ENCODE measurements at places on chromosomes 16 and 17.

GRCh38 chr16:11245988-11246387 is 10.0 kb downstream of the SOCS1 start:
- DNase-seq = no peak

- DNase-seq = no peak
Observed at GRCh38 chr17:77287432-77288068, 146.8 kb downstream of the SEC14L1 start.

DNA sequence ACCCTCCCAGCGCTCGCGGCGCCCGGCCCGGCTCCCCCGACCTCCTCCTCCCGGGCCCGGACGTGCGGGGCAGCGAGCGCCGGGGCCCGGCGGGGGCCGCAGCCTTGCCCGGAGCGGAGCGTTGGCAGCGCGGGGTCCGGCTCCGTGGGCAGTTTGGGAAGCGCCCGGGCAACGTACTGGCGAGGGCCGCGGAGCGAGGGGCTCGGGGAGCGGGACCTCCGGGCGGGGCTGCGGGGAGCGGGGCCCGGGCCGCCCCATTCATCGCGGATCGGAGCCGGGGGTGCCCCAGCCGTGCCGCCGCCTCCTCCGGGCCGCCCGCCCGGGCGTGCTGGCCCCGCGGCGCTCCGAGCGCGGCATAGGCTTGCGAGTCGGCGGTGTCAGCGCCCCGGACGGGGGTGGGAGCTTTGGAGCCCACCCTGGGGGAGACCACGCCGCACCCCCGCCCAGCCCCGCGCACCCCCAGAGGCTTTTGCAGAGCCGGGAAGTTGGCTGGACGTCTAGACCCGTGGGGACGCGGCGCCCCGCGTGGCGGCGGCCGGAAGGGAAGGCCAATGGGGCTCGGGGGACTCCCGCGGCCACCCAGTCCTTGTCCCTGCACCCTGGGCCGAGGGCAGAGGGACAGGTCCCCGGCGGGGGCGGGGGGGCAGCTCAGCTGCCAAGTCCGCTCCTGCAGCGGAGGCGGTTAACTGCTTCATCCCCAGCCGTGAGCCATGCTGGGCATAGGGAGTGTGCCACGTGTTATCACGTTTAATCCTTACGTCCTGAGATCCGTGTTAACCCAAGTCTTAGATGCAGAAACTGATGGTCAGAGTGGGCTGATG is 852 bp downstream of the ZNF469 start:
- DNase-seq = no peak

DNA sequence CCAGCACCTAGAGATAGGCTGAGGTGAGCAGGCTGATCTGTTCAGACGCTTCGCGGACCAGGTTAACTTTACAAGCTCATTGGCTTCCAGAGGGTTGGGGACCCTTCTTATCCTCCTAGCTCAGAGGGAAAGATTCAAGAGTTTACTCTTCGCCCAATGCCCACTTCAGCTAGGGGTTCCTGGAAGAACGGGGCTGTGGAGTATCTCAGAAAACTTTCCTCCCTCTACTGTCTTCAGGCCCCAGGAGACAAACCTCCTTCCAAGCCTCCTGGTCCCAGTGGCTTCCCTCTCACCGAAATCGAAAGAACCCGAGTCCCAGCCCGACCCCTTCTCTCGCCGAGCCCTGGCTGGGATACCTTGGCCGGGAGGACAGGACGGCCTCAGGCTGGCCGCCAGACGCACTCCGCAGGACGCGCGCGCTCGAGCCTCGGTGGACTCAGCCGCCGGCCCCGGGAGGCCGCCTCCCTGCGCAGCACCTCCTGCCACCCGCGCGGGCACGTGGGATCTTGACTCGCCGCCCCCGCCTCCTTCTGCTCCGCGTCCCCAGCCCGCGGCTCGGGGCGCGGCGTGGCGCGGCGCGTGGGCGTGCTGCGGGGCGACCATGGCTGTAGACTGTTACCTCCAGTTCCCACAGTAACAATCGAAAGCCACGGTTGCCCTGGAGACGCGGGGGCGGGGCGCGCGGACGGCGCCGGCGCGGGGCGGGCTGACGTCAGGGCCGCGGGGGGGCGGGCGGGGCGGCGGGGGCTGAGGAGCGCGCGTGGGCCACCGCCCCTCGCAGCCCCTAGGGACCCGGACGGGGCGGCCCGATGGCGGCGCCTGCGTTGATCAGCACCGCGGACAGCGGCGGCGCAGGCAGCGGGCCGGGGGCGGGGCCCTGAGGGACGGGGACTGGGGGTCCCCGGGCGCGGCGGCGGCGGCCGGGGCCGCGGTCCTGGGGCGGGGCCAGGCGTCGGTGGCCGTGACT is 5.3 kb upstream of the HIC1 start:
- peak; percentile 95 for DNase-seq

- no peak for DNase-seq
Observed at GRCh38 chr17:73580073-73580710, 64.1 kb downstream of the SDK2 start.

DNA sequence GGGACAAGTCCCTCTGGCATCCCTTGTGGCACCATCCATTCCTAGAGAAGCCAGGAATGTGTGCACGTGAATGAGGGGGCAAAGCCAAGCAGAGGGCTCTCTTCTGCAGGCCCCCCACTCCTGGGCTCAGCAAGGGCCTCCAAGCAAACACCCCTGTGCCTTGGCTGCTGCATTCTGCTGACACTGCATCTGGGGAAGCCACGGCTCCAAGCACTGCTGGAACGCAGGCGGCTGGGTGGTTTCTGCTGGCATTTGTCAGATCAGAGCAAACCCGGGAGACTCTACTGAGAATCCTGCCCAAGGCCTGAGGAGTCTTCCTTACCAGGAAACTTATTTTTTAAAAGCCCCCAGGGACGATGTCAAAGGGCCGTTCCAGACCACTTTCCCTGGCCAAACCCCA is 23.3 kb downstream of the ATP6V0D1 start:
- no peak for DNase-seq

DNA sequence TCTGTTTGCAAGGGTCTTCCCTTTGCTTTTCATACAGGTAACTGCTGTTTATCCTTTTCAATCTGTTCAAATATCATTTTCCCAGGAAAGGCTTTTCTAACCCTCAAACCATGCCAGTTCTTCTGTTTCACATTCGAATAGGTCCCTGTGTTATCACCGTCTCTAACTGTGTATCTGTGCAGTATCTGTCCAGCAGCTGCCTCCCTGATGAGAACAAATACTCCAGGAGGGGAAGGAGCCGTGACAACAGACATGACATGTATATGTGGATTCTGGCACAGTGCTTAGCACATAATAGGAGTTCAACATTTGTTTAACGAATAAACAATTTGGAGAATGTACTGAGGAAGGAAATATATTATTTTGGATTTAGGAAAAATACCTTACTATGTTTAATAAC is 95.7 kb downstream of the STX8 start:
- DNase-seq = no peak

DNA sequence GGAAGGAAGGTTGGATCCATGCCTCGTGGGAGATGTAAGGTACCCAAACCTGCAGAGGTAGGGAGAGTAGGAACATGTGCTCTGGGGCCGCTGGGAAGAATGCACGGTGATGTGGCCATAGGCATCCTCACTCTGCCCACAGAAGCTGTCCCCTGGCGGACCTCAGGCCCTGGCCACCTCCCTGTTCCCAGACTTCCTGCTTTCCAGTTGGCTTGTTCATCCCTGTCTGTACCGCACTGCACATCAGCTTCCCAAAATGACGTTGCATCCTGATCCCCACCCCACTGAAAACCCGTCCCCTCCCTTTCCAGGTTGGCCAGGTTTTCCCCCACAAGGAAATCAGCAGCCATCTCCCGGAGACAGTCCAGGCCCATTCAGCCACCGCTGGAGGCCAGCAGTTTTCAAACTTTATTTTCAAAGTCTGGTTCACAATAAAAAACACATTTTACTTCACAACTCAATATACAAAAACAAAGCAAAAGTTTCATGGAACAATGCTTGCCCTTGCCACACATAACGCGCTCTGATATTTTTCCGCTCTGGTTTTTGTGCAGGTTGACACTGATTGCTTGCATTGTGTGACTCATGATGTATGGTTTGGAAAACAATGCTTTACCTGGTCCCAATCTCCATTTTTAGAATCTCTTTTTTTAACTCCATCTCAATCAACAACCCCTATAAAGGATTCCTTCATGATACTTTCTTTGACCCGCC is 143.0 kb downstream of the GAS7 start:
- no peak for DNase-seq

GRCh38 chr17:60665602-60666001 is 12.0 kb upstream of the BCAS3 start:
- DNase-seq = no peak

GRCh38 chr17:76053246-76054111 is 18.8 kb downstream of the SRP68 start:
- DNase-seq = no peak

DNA sequence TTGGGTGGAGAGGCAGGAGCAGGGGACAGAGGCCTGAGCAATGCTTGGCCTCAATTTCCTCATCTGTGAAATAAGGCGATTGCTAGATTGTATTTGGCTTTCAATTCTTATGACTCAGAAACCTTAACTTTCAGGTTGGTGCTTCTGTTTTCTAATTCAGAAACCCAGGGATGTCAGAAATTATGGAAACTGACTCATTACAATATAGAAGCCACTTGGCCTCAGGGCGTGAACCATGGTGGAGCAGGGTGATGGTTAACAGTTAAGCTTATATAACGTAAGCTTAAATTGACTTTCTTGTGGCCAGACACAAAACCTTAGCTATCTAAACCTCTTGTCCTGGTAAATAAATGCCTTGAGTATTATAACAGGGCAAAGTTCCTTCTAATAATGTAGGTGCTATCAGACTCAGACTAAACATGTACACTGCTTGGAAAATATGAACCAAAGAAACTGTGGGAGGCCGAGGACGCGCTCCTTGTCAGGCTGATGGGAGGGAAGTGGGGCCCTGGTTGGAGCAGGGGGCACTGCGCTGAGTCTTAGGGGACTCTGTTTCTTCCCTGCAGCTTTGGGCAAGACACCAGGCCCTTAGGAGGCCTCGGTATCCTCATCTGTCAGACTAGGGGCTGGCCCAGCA is 17.1 kb upstream of the SREBF1 start:
- DNase-seq = no peak

- DNase-seq = no peak
Observed at GRCh38 chr17:65459677-65460347, 101.6 kb downstream of the AXIN2 start.

- DNase-seq = peak; percentile 19
Observed at GRCh38 chr17:50346313-50347116, 589 bp downstream of the XYLT2 start.

DNA sequence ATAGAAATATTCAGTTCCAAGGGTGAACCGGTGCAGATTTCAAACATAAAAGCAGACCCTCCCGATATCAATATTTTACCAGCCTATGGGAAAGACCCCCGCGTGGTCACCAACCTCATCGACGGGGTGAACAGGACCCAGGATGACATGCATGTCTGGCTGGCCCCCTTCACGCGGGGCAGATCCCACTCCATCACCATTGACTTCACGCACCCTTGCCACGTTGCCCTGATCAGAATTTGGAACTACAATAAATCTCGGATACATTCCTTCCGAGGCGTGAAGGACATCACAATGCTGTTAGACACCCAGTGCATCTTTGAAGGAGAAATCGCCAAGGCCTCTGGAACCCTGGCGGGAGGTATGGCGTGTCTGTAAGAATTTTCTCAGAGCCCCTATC is 200.0 kb downstream of the KATNIP start:
- DNase-seq = no peak

DNA sequence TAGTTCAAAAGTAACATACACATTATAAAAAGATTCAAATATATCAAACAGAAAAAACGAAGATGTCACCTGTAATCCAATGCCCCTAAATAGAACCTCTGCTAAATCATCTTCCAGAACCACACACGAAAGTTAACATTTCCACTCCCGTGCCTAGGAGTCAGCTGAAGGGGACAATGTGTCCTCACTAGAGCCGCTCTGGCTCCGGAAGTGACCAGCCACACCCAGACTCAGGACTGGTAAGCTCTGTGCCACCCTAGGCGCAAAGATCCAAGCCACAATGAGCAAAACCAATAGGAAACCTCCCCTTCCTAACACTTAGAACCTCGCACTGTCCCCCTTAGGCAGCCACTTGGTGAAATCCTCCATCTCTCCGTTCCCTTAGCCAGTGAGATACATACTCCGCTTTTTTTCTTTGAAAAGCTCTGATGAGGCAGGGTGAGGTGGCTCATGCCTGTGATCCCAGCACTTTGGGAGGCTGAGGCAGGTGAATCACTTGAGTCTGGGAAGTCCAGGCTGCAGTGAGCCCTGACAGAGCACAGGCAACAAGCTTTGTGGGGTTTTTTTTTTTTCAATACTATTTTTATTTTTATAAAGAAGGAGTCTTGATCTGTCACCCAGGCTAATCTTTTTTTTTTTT is 11.8 kb downstream of the CTRB1 start:
- DNase-seq = no peak

DNA sequence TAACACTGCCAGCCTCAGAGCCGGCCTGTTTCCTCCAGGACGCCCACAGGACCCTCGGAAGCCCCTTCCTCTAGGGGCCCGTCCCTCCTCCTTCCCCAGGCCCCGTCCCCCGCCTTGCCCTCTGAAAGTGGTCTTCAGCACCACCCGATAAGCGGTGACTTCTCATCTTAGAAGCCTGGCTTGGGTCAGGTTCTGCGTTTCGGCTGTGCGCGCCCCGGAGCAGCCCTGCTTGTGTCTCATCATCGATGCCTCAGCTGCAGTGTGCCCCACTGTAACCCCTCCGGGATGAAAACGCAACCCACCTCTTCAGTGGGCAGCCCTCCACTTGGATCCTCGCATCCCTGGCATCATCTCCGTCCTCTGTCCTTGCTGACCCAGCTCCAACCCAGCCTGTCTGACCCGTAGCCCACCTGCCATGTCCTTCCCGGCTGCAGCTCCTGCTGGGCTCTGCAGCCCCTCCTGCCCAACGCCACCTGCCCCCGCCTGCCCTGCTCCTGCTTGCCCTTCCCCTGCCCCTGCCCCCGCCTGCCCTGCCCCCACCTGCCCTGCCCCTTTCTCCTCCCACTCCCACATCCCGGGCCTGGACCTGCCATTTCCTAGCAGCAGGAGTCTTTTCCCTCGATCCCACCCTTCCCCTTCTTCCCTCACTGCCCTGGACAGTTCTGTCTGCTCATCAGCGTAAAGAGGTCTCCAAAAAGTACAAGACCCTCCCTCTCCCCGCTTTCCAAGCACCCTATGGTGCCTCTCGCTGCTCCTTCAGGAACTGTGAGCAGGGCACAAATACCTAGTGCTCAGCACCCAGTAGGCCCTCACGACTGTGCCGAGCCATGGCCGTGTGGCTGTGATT is 112.5 kb upstream of the CHMP6 start:
- no peak for DNase-seq

DNA sequence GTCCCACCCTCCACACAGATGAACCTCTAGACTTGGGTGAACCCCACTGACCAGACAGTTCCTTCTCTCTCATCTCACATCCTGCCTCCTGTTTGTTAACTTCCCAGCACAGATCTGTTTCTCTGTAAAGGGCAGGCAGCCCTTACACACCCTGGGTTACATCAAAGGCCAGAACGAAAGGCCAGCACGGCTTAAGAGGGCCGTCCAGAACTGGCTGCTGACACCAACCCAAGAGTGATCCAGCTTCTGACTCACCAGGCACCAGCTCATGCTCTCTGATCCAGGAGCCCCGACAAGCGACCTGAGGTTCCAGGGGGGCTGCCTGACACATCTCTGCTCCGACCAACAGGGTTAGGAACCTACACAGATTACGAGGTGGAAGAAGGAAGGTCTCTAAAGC is 86.9 kb downstream of the MRM3 start:
- no peak for DNase-seq

Measured in T-cell (primary cell).